ENCODE measurements at places on chromosomes 13 and 19. TPM values are rescaled to one million over a fixed set of nuclear protein-coding genes. Genes with fewer than 3 reads are reported as not detected.

The ZNF730 gene
- total RNA-seq: 1.0 TPM

The NOTCH3 gene
- 26.4 TPM for total RNA-seq

The ALOX5AP gene
- total RNA-seq: not detected

The RYR1 gene
- total RNA-seq: under 0.01 TPM

The LRRC63 gene
- under 0.01 TPM for total RNA-seq

The TTC9B gene
- not detected for total RNA-seq

The PRR22 gene
- total RNA-seq: 0.26 TPM

The HAUS8 gene
- 2.1 TPM for total RNA-seq

The RASL11A gene
- total RNA-seq: 82.2 TPM

The ZNF681 gene
- total RNA-seq: 0.66 TPM

The SOX1 gene
- not detected for total RNA-seq

The CCDC8 gene
- 17.2 TPM for total RNA-seq

The KCNJ14 gene
- total RNA-seq: 0.50 TPM

The ELSPBP1 gene
- total RNA-seq: not detected

The ZNF570 gene
- 13.4 TPM for total RNA-seq

The RFXAP gene
- total RNA-seq: 1.8 TPM

The P2RY11 gene
- total RNA-seq: 2.6 TPM

The NLRP11 gene
- under 0.01 TPM for total RNA-seq

The ZNF841 gene
- 19.8 TPM for total RNA-seq

The ELANE gene
- total RNA-seq: 0.51 TPM

The MEIS3 gene
- 57.8 TPM for total RNA-seq

The ZNF577 gene
- 8.9 TPM for total RNA-seq

The MCF2L gene
- 1.0 TPM for total RNA-seq

The UGGT2 gene
- 47.2 TPM for total RNA-seq

The PROZ gene
- not detected for total RNA-seq

The NDUFB7 gene
- 253 TPM for total RNA-seq

The CYP2A6 gene
- total RNA-seq: not detected

The MEDAG gene
- total RNA-seq: 47.0 TPM

The IFNL1 gene
- total RNA-seq: not detected

The USHBP1 gene
- total RNA-seq: not detected

The KCNC3 gene
- under 0.01 TPM for total RNA-seq

The SYT3 gene
- total RNA-seq: not detected

The RETN gene
- not detected for total RNA-seq

The NLRP7 gene
- not detected for total RNA-seq

The DCLK1 gene
- total RNA-seq: 6.3 TPM

The ANKLE1 gene
- total RNA-seq: 0.17 TPM

The CD177 gene
- 0.33 TPM for total RNA-seq

The KIR2DL3 gene
- total RNA-seq: not detected
